GM23338 (cell line): ENCODE measurements at places on chromosomes 6 and 20. TPM values are rescaled to one million over a fixed set of nuclear protein-coding genes. Genes with fewer than 3 reads are reported as not detected.
A peak's percentile ranks its signal among the peaks of the same experiment; 100 is the strongest.

GRCh38 chr6:1348675-1349074 is 36.8 kb downstream of the FOXQ1 start:
- H3K36me3 ChIP-seq = 0 out of 2 replicates have a peak, but pooled peaks cover 4% of the 10 kb centered on the region
- no peak overlapping the region for H3K4me3 ChIP-seq
- H3K4me1 ChIP-seq = peaks cover 12% of the 10 kb centered on the region
- peak; percentile 63 for DNase-seq
- H3K27ac ChIP-seq = no peak overlapping the region

GRCh38 chr6:94129926-94130325 is 710.6 kb upstream of the EPHA7 start:
- H3K36me3 ChIP-seq = no peaks in the 10 kb centered on the region
- peaks cover 13% of the 10 kb centered on the region; the same call in 1 of the 2 replicates for H3K4me1 ChIP-seq
- H3K27ac ChIP-seq = no peak overlapping the region

- no peak overlapping the region for H3K4me3 ChIP-seq
- H3K27ac ChIP-seq = no peak overlapping the region
- H3K27me3 ChIP-seq = no peaks in the 10 kb centered on the region
- no peak for DNase-seq
- no peaks in the 10 kb centered on the region for H3K4me1 ChIP-seq
Observed at GRCh38 chr20:61090541-61090940, 161.5 kb upstream of the CDH4 start.

DNA sequence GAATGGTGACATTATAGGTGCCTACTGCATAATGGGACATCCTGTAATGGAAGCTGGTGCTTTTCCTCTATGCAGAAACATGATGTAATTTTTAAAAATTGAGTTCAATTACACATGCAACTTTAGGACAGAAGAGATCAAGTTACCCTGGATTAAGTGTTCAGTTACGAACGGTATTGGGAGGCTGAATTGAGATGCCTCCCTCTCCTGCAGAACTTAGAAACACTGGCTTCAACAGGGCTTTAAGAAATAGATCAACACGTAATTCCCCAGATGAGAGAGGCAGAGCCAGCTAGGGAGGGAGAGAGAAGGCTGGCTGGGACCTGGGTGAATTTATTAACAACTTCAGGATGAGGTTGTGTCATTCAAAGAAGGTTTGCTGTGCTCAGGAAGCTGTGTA is 232.8 kb downstream of the CDH26 start:
- H3K27ac ChIP-seq = no peak overlapping the region
- H3K4me1 ChIP-seq = no peaks in the 10 kb centered on the region
- H3K27me3 ChIP-seq = no peaks in the 10 kb centered on the region
- DNase-seq = no peak
- H3K36me3 ChIP-seq = no peaks in the 10 kb centered on the region

The ASIP gene
- total RNA-seq = not detected in 2 replicates

- peaks cover 15% of the 10 kb centered on the region for H3K36me3 ChIP-seq
- H3K4me3 ChIP-seq = no peak overlapping the region
- H3K27ac ChIP-seq = no peak overlapping the region
- H3K27me3 ChIP-seq = no peaks in the 10 kb centered on the region
- no peaks in the 10 kb centered on the region for H3K4me1 ChIP-seq
- DNase-seq = no peak
Observed at GRCh38 chr20:55211481-55211880, 736.1 kb downstream of the DOK5 start.

The RAB44 gene
- not detected in 2 replicates for total RNA-seq

- no peaks in the 10 kb centered on the region for H3K27me3 ChIP-seq
- peaks cover 12% of the 10 kb centered on the region; the same call in 1 of the 2 replicates for H3K36me3 ChIP-seq
- H3K4me1 ChIP-seq = no peaks in the 10 kb centered on the region
- no peak overlapping the region for H3K4me3 ChIP-seq
Observed at GRCh38 chr20:6095409-6095808, 27.4 kb downstream of the FERMT1 start.

DNA sequence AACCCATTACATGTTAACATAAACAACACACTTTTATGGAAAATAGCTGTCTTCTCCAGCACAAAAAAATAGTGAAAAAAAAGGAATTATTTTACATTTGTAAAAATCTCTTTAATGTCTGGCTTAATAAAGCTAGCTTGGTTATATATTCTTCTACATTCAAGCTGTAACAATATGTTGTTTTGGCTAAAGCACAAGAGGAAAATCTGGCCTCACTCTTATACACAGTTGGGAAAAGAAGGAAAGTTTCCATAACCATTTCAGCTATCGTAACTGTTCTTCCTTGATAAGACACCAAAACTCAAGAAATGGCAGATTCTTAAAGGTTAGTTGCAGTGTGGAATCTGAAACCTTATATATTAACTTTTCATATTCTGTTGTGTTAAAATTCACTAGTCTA is 7.6 kb downstream of the HLA-DOB start:
- no peaks in the 10 kb centered on the region for H3K27me3 ChIP-seq
- H3K36me3 ChIP-seq = no peaks in the 10 kb centered on the region
- H3K4me3 ChIP-seq = no peak overlapping the region
- H3K4me1 ChIP-seq = no peaks in the 10 kb centered on the region; the same call in 1 of the 2 replicates

- DNase-seq = no peak
- H3K27me3 ChIP-seq = no peaks in the 10 kb centered on the region
- peaks cover 21% of the 10 kb centered on the region for H3K4me1 ChIP-seq
- no peak overlapping the region for H3K4me3 ChIP-seq
Observed at GRCh38 chr20:946826-947225, 30.7 kb upstream of the ANGPT4 start.

DNA sequence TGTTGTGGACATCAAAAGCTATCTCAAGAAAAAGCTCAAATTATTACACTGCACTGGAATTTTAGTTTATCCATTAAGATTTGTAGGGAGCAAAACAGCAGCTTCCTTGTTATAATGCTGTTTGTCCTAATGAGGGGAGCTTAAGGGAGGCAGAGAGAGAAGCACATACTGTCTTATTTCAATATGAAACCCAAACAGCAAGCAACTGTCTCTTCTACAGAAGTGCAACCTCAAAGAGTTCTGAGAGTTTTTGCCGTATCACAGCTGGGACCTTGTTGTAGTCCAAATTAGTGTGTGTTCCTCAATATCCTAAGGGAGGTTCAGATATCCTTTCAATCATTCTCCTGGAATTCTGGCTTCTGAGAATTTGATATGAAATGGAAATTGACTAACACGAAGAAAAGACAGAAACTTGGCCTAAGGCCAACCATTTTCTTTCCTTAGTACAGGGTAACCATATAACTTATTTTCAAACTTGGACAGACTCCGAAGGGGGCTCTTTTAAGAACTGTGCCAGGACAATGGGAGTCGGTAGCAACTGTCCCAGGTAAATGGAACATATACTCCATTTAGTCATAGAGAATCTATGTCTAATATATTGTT is 149.3 kb upstream of the CCN2 start:
- no peak for DNase-seq
- no peaks in the 10 kb centered on the region for H3K27me3 ChIP-seq
- peaks cover 4% of the 10 kb centered on the region; the same call in 1 of the 2 replicates for H3K36me3 ChIP-seq
- H3K27ac ChIP-seq = no peak overlapping the region
- H3K4me3 ChIP-seq = no peak overlapping the region
- H3K4me1 ChIP-seq = no peaks in the 10 kb centered on the region

- H3K4me1 ChIP-seq = peaks cover 23% of the 10 kb centered on the region; the same call in 1 of the 2 replicates
- DNase-seq = no peak
- H3K36me3 ChIP-seq = no peaks in the 10 kb centered on the region
- H3K4me3 ChIP-seq = no peak overlapping the region
- no peaks in the 10 kb centered on the region for H3K27me3 ChIP-seq
Observed at GRCh38 chr20:11459090-11459890, 458.4 kb upstream of the BTBD3 start.

The TINAG gene
- not detected in 2 replicates for total RNA-seq

GRCh38 chr6:37299990-37300389 is 42.0 kb upstream of the TMEM217 start:
- H3K4me1 ChIP-seq = no peaks in the 10 kb centered on the region
- H3K36me3 ChIP-seq = no peaks in the 10 kb centered on the region; the same call in 1 of the 2 replicates
- DNase-seq = no peak

DNA sequence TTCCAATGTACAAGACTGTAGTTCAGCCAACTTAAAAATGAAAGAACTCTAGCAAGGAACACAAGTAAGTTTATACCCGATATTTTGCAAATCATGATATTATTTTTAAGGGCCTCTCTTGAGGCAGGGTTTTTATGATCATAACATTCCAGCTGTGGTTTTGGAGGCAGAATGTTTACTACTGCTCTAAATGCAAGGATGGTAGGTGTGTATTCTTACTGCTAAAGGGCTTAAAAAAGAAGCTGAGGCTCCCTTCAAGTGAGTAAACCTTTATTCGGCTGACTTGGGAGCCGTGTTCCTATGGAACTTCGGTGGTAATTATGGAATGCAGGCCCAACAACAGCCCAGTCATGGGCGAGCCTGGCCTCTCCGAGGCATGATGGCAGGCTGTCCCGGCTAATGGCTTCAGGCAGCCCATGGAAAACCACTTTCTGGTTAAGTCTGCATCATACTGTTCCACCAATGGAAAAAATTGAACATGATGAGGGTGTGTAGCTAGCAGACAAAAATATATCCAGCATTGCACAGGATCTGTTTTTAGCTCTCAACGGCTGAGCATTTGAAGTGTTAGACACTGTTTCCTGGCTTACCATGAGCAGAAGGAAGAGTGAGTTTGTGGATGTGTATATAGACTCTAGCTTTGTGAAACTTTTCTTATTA is 111.5 kb downstream of the TIAM2 start:
- H3K4me3 ChIP-seq = no peak overlapping the region
- H3K27me3 ChIP-seq = no peaks in the 10 kb centered on the region
- no peak for DNase-seq
- peaks cover 25% of the 10 kb centered on the region for H3K4me1 ChIP-seq
- no peaks in the 10 kb centered on the region for H3K36me3 ChIP-seq

The ZMYND8 gene
- 64.2 and 70.9 TPM in 2 replicates for total RNA-seq

DNA sequence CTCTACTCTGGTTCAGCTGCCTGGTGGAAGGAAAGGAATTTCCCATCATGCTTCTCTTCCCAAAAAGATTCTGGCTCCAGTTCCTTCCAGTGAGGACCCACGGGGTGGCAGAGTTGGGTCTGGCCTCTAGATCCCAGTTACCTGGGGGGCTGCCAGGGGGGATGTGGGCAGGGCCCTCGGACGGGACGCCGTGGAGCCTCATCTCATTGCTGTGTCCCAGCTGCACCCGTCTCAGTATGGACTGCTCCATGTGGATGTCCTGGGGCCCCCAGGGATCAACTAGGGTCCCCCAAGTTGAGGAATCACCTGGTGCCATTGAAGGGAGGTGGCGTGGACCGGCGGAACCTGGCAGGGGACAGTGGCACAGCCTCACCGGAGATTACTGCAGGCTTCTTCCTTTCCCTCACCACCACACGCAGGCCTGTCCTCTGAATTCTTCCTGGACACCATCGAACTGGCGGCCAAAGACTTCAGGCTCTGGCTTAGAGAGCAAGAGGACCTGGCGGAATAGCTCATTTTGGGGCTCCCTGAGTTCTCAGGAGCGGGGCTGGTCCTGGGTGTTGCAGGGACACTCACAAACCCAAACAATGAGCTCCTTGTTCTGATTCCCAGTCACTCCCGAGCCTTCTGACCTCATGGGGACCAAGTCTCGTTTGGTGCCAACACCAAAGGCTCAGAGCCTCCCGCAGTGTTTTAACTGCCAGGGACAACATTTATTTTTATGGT is 8.5 kb downstream of the ZBP1 start:
- no peak for DNase-seq
- H3K4me1 ChIP-seq = no peaks in the 10 kb centered on the region
- no peak overlapping the region for H3K27ac ChIP-seq
- H3K27me3 ChIP-seq = no peaks in the 10 kb centered on the region

- no peaks in the 10 kb centered on the region for H3K4me1 ChIP-seq
- H3K4me3 ChIP-seq = no peak overlapping the region
- no peak overlapping the region for H3K27ac ChIP-seq
Observed at GRCh38 chr6:153167907-153168306, 36.8 kb upstream of the RGS17 start.

GRCh38 chr6:133291671-133292070 is 50.5 kb downstream of the EYA4 start:
- no peaks in the 10 kb centered on the region for H3K27me3 ChIP-seq
- no peaks in the 10 kb centered on the region for H3K36me3 ChIP-seq
- no peak overlapping the region for H3K4me3 ChIP-seq
- H3K4me1 ChIP-seq = no peaks in the 10 kb centered on the region
- H3K27ac ChIP-seq = no peak overlapping the region

The MRPS18B gene
- total RNA-seq = 49.1 and 49.2 TPM in 2 replicates

DNA sequence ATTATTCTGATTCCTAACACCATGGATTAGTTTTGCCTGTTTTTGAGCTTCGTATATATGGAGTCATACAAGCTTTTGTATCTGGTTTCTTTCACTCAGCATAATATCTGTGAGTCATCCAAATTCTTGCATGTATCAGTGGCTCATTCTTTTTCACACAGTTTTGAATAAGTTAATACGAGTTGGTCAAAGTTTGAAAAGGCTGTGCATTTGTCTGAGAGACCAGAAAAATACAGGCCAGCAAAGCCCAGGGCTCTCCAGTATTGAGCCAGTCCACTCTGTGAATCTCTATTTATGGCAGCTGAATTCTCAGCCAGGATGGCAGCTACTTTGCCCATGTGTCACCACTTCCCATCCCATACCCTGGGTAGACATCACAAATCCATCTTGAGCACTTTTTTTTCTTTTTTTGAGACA is 7.2 kb upstream of the CHMP4B start:
- H3K27me3 ChIP-seq = no peaks in the 10 kb centered on the region
- no peak overlapping the region for H3K27ac ChIP-seq
- DNase-seq = no peak
- no peaks in the 10 kb centered on the region for H3K4me1 ChIP-seq
- no peaks in the 10 kb centered on the region for H3K36me3 ChIP-seq

- H3K4me3 ChIP-seq = no peak overlapping the region
- no peaks in the 10 kb centered on the region for H3K4me1 ChIP-seq
- H3K36me3 ChIP-seq = no peaks in the 10 kb centered on the region
- no peak overlapping the region for H3K27ac ChIP-seq
- DNase-seq = peak; percentile 89
Observed at GRCh38 chr20:19628570-19629134, 129.4 kb upstream of the RIN2 start.

DNA sequence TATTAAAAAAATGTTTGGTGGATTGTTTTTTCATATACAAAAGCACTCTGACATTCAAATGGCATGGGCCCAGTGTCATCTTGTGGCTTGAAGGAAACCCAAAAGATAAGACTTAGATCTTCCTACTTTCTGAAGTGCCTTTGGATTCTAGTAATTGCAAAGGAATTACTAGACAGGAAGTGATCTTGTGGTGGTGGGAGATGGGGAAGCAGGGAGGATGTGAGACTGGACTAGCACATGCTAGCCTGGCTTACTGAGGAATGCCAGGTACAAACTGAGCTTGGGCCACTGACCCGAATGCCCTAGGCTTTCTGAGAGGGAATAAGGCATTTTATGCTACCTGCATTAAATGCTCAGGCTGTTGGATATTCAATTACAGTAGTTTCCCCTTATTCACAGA is 59.0 kb downstream of the AFG1L start:
- no peaks in the 10 kb centered on the region for H3K36me3 ChIP-seq
- H3K27ac ChIP-seq = no peak overlapping the region
- no peaks in the 10 kb centered on the region for H3K4me1 ChIP-seq
- no peaks in the 10 kb centered on the region for H3K27me3 ChIP-seq
- no peak for DNase-seq

GRCh38 chr20:56160956-56161355 is 87.6 kb upstream of the MC3R start:
- no peaks in the 10 kb centered on the region for H3K4me1 ChIP-seq
- no peak overlapping the region for H3K4me3 ChIP-seq
- H3K27ac ChIP-seq = no peak overlapping the region
- H3K27me3 ChIP-seq = no peaks in the 10 kb centered on the region

GRCh38 chr6:20629509-20629908 is 95.3 kb downstream of the CDKAL1 start:
- no peak overlapping the region for H3K27ac ChIP-seq
- H3K4me1 ChIP-seq = peaks cover 35% of the 10 kb centered on the region
- no peak overlapping the region for H3K4me3 ChIP-seq
- peak; percentile 22 for DNase-seq

- peaks cover 4% of the 10 kb centered on the region; the same call in 1 of the 2 replicates for H3K36me3 ChIP-seq
- no peak overlapping the region for H3K27ac ChIP-seq
- no peak overlapping the region for H3K4me3 ChIP-seq
- no peaks in the 10 kb centered on the region for H3K27me3 ChIP-seq
- no peaks in the 10 kb centered on the region for H3K4me1 ChIP-seq
- DNase-seq = no peak
Observed at GRCh38 chr6:112539355-112539754, 192.2 kb downstream of the RFPL4B start.

The CAPN11 gene
- total RNA-seq = 1.2 and 1.7 TPM in 2 replicates
